ENCODE measurements at places on chromosomes 13 and 19. TPM values are rescaled to one million over a fixed set of nuclear protein-coding genes. Genes with fewer than 3 reads are reported as not detected.

ZNF66 gene
- 34.0 TPM for total RNA-seq

DNA sequence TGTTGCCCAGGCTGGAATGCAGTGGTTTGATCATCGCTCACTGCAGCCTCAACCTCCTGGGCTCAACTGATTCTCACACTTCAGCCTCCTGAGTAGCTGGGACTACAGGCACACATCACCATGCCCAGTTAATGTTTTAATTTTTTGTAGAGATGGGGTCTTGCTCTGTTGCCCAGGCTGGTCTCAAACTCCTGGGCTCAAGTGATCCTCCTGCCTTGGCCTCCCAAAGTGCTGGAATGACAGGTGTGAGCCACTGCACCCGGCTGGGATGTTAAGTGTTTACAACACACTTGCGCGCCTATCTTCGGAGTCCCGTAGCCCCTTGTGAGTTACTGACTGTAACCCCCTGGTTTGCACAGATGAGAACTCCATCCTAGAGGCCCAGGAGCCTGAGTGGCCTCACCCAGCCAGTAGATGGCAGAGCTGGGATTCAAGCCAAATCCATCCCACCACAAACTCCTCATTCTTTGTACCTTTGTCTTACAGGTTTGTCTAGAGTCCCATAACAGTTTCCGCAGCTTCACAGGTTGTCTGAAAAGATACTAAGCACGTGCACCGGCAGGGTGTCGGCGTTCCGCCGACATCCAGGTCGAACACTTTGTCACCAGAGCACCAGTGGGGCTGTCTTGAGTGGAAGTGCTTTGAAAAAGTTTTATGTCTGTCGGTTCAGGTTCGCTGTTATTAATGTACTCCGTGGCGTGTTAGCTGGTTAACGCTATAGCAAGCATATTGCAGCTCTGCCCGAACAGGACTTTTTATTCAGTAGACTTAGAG, 14.7 kb downstream of the MAG start:
- DNase-seq, result peak; percentile 66
- H3K27ac ChIP-seq, result no peak overlapping the region
- no peaks in the 10 kb centered on the region for H3K36me3 ChIP-seq

- no peaks in the 10 kb centered on the region for H3K4me1 ChIP-seq
- no peaks in the 10 kb centered on the region for H3K36me3 ChIP-seq
- H3K27ac ChIP-seq, result no peak overlapping the region
- no peak overlapping the region for H3K4me3 ChIP-seq
- peaks cover 10% of the 10 kb centered on the region for H3K27me3 ChIP-seq
These were observed 6.3 kb upstream of the CEACAM21 start for GRCh38 chr19:41569481-41570150.

KLK14 gene
- 0.46 TPM for total RNA-seq

DNA sequence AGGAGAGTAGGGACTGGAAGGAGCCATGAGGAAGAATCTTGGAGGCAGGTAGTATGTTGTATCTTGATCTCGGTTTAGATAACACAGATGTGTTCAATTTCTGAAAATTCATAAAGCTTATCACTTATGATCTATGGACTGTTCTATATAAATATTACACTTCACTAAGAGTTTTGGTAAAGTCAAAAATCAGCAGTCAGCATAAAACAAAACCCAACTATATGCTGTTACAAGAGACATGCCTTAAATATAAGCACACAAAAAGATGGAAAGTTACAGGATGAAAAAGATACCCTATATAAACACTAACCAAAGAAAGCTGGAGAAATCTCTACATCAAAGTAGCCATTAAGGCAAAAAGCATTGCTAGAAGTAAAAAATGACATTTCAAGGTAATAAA, 4.5 kb upstream of the KASH5 start:
- peaks cover 3% of the 10 kb centered on the region for H3K36me3 ChIP-seq
- no peaks in the 10 kb centered on the region for H3K27me3 ChIP-seq
- no peak overlapping the region for H3K4me3 ChIP-seq
- H3K4me1 ChIP-seq, result no peaks in the 10 kb centered on the region
- H3K27ac ChIP-seq, result no peak overlapping the region

HCST gene
- total RNA-seq, result 0.68 TPM

UTP14C gene
- total RNA-seq, result 21.4 TPM

PRODH2 gene
- total RNA-seq, result not detected

DNA sequence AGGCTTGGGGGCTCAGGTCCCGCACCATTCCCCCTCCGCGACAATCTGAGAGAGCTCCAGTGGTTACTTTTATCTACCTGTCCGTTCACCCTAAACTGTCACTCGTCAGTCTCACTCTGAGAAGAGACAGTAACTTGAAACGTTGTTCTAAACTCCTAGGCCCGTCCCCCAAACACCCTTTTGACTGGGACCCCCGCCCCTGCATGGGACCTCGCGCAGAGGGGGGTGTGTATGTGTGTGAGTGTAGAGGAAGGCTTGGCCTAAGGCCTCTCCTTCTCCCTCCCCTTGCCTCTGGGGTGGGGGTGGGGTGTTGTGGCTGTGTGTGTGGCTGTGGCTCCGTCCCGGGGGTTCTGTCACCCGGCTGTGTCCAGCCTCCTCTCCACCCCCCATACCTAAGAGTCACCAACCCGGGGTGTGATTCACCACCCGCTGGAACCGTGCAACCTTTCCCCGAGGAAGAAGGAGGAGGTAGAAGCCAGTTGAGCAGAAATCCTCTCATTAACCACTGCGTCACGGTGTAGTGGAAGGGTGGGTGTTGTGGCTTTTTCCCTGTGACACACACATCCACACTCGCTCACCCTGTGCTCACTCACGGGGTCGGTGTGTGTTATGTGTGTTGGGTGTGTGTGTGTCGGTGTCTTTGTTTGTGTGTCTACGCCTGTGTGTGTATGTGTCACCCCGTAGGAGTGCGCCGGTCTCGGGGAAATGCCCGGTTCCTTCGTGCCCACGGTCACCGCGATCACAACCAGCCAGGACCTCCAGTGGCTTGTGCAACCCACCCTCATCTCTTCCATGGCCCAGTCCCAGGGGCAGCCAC, 2.4 kb downstream of the FOSB start:
- no peaks in the 10 kb centered on the region for H3K27me3 ChIP-seq
- no peaks in the 10 kb centered on the region for H3K36me3 ChIP-seq
- DNase-seq, result no peak

HSH2D gene
- total RNA-seq, result 2.3 TPM

Data from H9 (cell line).